MM.1S (cell line): ENCODE measurements at places on chromosomes 3 and 15.

GRCh38 chr3:40264451-40264850 lies 45.1 kb upstream of the EIF1B start:
- no peak for DNase-seq

DNA sequence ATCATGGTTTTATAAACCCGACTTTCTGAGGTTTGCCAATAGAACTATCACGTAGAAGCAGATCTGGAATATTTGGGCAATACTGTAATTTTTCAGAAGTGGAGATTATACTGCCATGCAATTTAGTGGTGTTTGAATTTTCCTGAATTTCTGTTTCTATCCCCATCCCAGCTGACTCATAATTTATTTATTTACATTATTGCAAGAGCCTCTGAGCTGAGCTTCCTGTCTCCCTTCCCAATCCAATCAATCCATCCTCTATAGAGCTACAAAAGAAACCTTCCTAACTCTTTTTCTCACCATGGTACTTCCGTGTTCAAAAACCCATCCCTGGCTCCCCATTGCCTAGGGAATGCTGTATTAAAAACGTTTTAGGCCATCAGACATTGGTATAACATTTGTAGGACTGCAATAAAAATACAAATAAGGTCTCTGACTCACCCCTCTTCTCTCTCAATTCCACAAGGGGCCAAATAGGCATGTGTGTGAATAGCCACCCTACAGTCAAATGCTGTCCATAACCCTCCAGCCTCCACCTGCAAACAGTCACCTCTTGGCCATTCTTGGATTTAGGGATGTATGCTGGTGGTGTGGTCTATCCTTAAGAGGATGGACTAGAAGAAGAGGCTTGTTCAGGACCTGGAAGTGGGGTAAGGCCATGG lies 190.7 kb downstream of the CD47 start:
- no peak for DNase-seq

DNA sequence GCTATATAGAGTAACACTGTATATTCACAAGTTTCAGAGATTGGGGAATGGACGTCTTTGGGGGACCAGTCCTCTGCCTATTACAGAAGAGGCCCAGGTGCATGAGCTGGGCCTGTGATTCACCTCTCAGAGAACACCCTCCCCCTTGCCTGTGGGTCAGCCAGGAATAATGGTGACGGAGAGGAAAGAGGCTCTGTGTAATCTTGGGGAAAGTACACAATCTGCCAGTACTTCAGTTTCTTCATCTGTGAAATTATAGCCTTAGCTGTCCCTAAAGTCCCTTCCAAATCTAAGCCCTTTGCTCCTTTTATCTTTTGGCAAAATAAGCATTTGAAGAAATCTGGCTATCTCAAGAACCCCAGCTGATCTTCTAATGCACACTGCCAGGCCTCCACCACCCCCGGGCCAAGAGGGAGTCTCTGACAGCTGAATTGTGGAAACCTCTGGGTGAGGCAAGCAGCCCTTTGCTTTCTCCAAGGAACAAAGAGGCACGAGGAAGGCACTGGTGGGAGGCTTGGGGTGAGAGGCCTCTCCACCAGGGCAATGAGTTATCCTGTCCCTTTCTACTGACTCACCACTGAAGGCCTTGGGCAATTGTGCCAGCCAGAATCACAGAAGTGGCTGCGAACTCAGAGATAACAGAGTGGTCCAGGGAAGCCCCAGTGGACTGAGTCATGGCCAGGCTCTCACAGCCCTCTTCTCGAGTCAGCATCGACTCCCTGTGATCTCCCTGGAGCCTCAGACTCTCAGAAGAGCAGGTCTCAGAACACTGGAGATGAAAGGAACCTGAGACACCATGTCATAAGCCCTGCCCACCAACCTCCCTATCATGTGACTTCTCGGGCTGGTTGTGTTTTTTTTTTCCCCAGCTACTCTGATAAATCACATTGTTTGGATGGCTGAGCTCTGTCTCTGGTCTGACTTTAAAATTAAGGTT lies 31.8 kb downstream of the CCNL1 start:
- DNase-seq = peak; percentile 32

DNA sequence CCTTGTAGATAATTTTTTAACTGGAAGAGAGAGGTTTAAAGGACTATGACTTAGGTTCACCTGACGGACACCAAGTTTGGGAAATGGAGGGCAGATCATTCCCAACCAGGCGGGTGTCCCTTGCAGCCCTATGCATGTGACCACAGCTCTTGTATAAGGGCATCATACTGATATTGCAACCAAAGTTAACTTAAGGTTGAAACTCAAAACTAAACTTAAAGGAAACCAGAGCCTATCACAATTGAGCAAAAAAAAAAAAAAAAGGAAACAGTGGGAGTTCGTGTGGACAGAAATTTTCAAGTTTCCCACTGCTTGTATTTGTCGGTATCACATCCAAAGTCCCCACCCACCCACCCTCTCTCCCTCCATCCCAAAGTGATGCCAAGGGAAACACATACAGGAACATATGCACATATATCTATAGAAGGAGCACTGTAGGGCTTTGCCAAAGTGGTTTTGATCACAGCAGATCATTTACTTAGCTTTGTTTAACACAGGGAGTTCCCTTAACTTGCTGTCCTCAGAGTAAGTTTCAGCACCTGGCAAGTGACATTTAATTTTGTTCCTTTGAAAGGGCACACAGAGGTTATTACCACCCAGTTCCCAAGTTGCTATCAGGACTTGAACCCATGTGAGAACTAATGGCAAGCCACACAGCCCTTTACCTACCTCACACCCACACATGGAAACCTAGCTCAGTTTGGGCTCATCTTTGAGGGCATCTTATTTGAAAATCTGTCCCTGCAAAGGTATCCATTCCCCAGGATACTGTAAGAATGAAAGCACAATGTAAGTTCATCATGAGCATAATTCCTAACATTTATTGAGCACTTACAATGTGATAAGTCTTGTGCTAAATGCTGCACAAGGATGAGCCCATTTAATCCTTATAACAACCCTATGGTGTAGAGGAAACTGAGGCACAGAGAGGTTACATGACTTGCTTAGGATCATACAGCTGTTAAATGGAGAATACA lies 204.5 kb upstream of the CMC1 start:
- no peak for DNase-seq

DNA sequence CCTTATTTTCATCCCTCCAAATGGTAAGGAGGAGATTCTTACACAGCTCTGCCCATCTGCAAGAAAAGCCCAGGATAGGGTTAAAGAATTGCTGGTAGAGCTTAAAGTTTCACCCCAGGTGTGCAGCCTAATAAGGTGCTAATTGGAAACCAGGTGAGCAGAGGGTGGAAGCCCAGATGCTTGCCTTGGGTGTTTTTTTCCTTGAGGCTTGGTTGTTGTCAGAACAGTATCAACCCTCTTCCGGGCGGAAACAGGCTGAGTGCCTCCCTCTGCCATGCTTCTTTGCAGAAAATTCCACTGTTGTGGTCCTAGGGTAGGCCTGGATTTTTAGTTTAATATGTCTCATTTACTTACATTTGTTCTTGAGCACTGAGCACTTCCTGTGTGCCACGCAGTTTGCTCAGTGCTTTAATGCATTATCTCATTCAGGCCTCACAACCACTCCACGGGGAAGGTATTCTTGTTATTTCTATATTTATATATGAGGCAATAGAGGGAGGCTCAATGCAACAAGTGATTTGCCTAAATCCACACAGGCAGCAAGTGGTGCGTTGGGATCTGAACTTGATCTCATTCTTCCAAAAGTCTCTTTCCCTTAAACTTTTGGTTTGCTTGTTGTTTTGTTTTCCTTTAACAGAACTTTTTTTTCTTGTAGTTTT lies 115.0 kb upstream of the LRIG1 start:
- DNase-seq = peak; percentile 31

DNA sequence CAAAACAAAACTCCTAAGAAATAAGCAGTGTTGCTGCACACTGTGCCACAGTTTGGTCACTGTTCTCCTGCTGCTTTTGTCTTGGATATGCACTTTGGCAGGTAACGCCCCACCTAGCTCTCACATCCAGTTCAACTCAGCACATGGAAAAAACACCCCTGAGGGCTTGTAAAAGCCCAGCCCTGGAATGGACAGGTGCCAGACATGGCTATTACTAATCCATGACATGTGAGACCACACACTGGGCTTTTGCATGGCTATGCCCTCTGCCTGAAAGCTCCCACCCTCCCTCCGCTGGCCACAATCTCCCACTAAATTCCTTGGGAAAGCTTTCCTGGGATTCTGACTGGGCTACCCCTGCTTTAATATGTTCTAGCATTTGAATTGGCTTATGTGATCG lies 24.7 kb upstream of the ZBED2 start:
- no peak for DNase-seq

- no peak for DNase-seq
These were observed 672 bp downstream of the AADAC start for GRCh38 chr3:151814588-151814987.

DNA sequence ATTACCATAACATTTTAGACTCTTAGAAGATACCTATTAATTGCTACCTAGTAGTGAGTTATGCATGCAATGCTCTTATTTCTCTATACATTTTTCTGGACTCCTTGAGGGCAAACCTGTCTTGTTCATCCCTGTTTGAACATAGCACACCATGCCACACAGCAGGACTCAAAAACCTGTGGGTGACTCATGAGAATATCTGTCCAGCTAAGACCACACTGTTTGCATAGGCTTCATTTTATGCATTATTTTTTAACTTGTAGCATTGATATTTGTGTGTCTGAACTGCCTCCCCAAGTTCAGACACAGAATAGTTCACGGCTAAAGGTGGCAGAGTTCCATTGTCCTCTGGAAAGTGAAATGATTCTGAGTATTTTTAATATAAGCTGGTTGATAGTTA lies 1.8 kb downstream of the LMCD1 start:
- DNase-seq = no peak

DNA sequence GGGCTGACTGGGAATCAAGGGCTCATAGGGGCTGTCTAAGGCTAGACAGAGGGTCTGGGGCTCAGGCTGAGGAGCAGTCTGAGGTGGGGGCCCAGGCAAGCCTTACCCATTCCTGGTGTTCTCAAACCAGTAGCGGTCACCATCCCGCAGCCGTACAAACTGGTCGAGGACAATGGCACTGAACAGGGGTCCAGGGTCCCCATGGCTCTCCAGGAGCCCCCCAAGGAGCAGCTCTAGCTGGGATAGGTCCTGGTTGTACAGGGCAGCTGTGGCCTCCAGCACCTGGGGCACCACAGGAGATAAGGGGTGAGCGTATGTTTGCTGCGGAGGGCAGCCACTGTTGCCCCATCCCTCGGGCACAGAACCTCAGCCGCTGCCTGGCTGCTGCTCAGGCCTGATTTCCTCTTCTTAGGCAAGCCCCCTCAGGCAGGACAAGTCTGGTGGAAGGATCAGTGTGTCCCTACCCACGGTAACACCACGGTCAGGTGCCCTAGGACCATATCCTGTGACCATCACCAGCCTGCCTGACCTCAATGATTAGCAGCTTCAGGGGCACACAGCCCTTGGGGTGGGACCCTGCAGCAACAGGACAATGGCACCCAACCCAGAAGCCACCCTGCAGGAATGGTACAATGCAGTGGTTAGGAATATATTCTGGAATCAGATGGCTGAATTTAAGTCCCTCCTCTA lies 5.9 kb downstream of the DUOX2 start:
- DNase-seq = no peak

DNA sequence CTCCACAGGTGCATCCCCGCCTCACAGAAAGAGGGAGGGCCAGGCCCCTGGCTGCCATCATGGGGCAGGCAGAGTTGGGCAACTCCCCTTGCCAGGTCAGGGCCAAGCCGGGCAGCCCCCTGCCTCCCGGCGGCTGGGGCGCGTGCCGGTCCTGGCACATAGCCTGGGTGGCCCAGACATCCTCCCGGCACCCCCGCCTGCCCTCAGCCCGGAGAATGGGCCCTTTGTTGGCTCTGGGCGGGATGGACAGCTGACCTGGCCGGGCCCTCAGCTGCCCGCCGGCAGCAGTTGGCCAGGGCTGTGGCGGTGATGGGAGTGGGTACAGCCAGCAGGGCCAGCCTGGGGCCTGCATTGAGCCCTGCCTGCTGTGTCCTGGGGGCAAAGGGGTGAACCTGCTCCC lies 16.5 kb downstream of the PLXNA1 start:
- DNase-seq = no peak

GRCh38 chr3:46348823-46349482 lies 5.0 kb upstream of the CCR2 start:
- DNase-seq = peak; percentile 46

- DNase-seq = peak; percentile 74
These were observed 27.5 kb upstream of the CFAP161 start for GRCh38 chr15:81106560-81106959.

DNA sequence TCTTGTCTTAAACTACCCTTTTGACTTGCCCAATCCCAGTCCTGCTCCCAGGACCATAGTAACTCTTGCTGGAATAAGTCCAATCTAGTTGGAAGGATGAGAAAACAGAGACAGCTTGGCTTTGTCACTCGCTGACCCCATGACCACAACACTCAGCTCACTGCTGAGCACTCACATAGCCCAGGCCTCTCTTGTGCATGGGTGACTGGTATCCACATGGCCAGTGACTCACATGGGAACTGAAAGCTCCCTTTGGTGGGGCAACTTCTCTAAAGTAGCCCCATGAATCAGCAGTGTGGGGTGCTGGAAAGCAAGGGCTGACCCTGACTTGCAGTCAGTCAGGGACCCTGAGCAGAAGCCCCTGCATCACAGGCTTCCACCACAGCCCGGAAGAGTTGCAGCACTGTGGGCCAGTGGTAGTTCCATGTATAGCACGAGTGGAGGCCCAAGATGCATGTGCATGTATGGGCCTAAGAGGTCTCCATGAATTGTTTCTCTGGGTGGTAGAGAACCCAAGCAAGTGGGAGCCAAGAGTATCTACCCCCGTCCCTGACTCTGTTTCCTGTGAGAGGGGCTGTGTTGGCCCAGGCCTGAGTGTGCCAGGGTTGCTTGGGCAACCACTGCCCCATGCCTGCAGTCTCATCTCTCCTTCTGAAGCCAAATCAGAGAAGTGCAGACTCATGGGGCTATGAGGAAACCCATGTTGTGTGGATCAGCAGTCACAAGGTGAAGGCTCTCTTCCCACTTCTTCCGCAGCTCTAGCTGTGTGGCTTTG lies 62.1 kb upstream of the XCR1 start:
- DNase-seq = no peak

DNA sequence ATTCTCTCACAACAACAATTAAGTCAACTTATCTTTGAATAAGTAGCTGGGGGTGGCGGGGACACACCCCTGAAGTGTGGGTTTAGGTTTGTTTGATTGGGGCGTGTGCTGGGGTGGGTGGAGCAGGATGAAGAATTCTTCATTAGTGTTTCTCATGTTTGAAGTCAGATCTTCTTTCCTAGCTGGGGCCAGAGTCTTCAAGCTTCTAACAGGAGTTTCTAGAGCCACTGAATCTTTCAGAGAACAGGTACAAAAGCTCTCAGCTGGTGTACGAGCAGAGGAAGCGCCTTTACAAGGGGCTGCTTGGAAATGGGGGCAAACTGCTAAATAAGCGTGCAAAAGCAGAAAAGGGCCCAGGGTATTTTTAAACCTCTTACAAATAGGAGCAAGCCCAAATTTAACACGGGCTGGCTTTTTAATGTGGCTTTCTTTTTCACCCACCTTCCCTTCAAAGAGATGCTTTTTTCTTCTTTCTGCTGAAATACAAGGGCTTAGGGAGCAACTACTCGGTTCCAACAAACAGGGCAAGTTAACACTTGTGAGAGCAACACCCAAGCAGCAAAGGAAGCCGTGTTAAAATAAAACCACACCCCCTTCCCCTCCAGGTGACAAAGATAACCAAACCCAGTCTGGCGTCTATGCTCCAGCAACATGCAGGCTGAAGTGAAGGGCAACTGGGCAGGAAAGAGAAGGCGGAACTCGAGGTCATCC lies 86.9 kb upstream of the RASGRP1 start:
- DNase-seq = no peak

GRCh38 chr3:144237351-144237750 lies 265.7 kb downstream of the DIPK2A start:
- no peak for DNase-seq
